ENCODE measurements at places on chromosomes 4 and X. TPM values are rescaled to one million over a fixed set of nuclear protein-coding genes. Genes with fewer than 3 reads are reported as not detected.

The GAGE2A gene
- not detected for total RNA-seq

The RHOXF2B gene
- not detected for total RNA-seq

The PWWP3B gene
- 5.2 TPM for total RNA-seq

The HSD17B13 gene
- not detected for total RNA-seq

The NDNF gene
- total RNA-seq, result 0.32 TPM

The XAGE1A gene
- not detected for total RNA-seq

The FANCB gene
- 17.3 TPM for total RNA-seq

- peak; percentile 72 for DNase-seq
Measured at GRCh38 chr4:99403380-99404184, 31.6 kb downstream of the ADH7 start.

- peak; percentile 10 for DNase-seq
Measured at GRCh38 chrX:100975212-100975611, 5.7 kb downstream of the ARL13A start.

GRCh38 chrX:68440940-68441339 is 7.6 kb upstream of the OPHN1 start:
- DNase-seq, result peak; percentile 66

DNA sequence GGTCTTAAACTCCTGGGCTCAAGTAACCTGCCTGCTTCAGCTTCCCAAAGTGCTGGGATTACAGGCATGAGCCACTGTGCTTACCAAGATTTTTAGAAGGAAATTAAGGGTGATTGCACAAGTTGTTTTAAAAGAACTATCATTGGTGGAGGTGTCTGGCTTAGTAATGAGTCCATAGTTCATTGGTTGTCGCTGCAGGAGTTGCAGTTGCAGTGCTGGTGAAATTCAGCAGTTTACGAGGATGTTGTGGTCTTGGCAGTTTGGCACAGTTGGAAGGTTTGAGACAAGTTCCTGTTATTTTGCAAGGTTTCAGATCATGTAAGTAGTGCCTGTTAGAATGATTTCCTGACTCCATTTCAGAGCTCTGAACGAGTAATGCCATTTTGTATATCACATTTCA is 48.1 kb downstream of the RAB40AL start:
- peak; percentile 2 for DNase-seq

DNA sequence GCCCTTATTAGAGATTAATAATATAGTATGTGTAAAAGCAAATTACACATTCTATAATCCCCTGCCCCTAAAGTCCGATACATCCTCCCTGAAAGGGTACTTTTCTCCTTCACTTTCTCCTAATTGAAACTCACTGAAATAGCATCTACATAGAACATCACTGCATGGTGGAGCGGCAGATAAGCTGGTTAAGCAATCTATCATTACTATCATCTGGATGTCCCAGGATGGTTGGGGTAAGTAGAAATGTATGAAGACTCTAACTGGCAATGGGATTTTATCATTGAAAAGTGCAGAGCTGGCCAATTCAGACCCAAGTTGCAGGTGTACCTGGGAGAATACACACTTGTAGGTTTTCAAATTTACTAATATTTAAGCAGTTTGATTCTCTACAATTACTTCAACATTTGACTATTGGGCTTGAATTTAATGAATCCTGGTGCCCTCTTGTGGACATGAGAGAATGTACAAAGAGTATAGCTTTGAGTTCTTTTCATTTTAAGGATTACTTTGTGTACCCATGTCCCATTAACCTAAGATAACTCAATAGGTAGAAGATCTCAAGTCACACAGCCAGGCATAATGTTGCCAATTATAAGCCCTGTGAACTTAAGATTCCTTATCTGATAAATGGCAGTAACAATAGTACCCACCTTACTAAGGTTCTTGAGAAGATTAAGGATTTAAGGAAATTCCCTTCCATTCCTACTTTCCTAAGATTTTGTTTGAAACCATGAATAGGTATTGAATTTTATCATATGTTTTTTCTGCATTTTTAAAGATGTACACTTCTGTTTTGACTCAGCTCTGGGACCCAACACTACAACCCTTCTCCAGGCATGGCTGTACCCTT is 69.8 kb downstream of the SHROOM3 start:
- DNase-seq, result peak; percentile 65

DNA sequence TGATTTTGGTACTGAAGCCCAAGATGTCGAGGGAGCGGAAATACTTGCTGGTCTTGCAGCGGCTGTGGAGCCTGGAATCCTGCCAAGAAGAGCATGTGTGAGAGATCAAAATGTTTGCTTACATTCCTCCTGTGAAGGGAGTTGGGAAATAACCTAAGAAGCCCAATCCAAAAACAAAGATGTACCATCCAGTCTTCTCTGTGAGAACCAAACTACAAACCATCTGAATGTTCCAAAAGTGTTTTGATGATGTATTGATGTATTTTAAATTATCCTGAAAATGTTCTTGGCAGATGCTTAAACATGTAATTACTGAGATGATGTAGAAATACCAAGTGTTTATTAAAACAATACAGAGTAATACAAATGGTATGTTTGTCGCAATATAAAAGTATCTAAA is 10.1 kb upstream of the ADH1A start:
- peak; percentile 98 for DNase-seq

DNA sequence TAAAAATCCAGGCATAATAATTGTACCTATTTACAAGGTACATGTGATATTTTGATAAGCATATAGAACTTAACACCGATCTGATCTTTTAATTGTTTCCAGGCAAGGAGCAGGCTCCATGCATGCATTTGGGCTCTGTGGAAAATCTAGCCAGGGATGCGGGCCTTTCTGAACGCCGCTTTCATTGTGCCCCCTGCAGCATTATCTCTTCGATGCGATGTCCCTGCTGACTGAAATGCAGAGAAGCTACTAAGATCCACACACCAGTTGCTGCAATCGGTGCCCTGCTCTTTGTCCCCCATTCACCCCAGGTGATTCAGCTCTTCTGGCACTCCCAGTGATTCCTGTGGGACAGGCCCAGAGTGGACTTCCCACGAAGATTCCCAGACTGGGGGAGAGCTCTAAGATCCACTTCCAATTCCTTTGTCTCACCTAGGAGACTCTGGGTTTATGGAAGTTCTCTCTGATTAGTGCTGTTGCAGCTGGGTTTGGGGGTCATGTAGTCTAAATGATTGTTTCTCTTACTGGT is 254.3 kb upstream of the AGA start:
- no peak for DNase-seq

- no peak for DNase-seq
Measured at GRCh38 chr4:67576538-67576937, 18.0 kb downstream of the STAP1 start.

- peak; percentile 70 for DNase-seq
Measured at GRCh38 chrX:3129256-3129655, 88.0 kb downstream of the ARSF start.

DNA sequence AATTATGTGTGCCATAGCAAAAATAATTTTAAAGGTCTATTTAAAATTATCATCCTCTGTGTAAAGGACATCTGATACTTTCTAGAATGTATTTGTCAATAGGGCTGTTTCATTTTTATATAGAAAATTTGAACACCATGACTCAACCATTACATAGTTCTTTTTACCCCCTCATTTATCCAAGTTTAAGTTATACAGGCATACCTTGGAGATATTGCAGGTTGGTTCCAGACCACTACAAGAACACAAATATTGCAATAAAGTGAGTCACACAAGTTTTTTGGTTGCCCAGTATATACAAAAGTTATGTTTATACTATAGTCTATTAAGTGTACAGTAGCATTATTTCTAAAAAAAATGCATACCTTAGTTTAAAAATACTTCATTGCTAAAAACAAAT is 130.4 kb downstream of the MSL3 start:
- peak; percentile 13 for DNase-seq

DNA sequence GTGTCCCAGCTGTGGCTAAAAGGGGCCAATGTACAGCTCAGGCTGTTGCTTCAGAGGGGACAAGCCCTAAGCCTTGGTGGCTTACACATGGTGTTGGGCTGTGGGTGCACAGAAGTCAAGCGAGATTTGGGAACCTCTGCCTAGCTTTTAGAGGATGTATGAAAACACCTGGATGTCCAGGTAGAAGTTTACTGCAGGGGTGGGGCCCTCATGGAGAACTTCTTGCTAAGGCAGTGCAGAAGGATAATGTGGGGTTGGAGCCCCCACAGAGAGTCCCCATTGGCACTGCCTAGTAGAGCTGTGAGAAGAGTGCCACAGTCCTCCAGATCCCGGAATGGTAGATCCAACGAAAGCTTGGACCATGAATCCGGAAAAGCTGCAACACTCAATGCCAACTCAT is 40.5 kb downstream of the UBA6 start:
- DNase-seq, result no peak
